ENCODE measurements at places on chromosomes 5 and 9.

GRCh38 chr9:89941875-89942274 lies 337.1 kb downstream of the GADD45G start:
- no peak for DNase-seq

- no peak for DNase-seq
Observed at GRCh38 chr5:67331296-67331925, 134.8 kb upstream of the CD180 start.

- DNase-seq = no peak
Observed at GRCh38 chr5:122311961-122312590, at the start of gene SNCAIP. Gene SNCAIP (plus strand): TSS chr5:122312237. CDS start chr5:122391135, 78,898 bp downstream.

GRCh38 chr5:93303291-93303691 lies 277.7 kb downstream of the NR2F1-AS1 start:
- DNase-seq = no peak

DNA sequence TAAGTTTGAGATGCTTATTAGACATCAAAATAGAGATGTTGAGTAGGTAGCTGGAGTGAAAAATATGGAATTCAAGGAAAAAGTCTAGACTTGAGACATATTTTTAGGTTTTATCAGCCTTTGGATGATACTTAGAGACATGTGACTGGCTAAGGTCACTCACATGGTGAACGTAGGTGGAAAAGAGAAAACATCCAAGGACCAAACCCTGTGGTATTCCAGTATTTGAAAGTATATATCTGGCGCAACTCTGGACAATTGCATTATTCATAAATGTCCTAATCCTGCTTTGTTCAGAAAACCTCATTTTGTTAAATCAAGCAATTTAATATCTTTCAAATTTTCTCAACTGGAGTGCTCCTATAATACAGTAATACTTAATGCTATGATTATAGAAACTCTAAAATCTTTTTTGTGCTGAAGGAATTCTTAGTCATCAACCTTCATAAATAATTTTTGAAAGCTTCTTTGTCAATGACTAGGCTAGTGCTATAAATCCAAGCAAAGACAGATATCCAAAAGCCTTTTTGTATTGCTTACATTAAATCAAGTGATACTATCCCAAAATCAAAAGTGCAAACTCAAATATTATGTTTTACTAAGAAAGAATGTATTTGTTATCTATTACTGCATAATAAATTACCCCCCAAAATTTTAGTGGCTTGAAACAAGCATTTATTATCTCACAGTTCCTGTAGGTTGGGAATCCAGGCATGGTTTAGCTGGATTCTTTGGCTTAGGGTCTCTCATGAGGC lies 452.0 kb downstream of the ENC1 start:
- DNase-seq = no peak

GRCh38 chr5:57041570-57041969 lies 89.6 kb upstream of the MIER3 start:
- no peak for DNase-seq

DNA sequence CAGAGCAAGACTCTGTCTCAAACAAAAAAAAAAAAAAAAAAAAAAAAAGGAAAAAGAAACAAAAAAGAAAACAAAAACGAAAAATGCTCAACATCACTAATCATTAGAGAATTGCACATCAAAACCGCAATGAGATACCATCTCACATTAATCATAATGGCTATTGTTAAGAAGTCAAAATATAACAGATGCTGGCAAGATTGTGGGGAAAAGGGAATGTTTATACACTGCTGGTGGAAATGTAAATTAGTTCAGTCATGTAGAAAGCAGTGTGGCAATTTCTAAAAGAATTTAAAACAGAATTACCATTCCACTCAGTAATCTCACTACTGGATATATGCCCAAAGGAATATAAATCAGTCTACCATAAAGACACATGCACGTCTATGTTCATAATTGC lies 50.4 kb upstream of the PRR16 start:
- no peak for DNase-seq

DNA sequence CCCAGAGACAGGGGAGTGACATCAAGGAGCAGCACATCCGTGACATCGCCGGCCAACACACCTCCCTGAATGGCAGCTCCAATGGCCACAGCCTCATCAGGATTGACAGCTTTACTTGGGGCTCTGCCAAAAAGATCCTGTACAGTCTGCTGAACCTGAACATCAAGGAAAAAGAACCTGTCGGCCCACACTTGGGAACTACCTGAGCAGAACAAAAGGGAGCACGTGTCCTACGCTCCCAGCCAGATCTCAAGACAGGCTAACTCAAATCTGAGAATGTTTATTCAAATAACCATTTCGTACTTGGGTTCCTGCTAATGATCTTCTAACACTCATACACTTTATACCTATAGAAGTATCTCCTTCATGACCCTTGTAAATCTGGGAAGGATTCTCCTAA lies 15.3 kb downstream of the HSPA9 start:
- no peak for DNase-seq

- no peak for DNase-seq
Observed at GRCh38 chr5:167639766-167640165, 651.7 kb upstream of the WWC1 start.

- no peak for DNase-seq
Observed at GRCh38 chr9:73916016-73916673, 581.0 kb upstream of the RORB start.

DNA sequence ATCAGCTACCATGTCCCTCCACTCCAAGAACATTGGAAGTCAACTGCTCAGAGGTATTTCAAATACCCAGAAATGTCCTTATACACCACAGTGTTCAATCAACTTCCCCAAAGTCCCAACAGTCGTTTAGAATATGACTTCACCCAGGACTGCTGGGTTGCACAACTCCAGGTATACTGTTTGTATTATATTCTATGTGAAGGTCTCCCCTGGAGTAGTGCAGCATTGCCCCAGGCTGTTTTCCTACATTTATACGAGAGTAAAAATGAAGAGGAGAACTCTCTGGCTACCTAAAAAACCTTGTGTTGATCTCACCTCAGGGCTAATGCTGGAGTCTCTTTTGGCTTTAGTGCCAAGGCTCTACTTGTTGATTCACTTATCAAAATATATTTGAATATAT lies 183.6 kb upstream of the MAP3K1 start:
- no peak for DNase-seq

GRCh38 chr5:117748336-117748735 lies 1173.7 kb upstream of the SEMA6A start:
- no peak for DNase-seq

- no peak for DNase-seq
Observed at GRCh38 chr5:31579558-31579957, 47.5 kb downstream of the C5orf22 start.

DNA sequence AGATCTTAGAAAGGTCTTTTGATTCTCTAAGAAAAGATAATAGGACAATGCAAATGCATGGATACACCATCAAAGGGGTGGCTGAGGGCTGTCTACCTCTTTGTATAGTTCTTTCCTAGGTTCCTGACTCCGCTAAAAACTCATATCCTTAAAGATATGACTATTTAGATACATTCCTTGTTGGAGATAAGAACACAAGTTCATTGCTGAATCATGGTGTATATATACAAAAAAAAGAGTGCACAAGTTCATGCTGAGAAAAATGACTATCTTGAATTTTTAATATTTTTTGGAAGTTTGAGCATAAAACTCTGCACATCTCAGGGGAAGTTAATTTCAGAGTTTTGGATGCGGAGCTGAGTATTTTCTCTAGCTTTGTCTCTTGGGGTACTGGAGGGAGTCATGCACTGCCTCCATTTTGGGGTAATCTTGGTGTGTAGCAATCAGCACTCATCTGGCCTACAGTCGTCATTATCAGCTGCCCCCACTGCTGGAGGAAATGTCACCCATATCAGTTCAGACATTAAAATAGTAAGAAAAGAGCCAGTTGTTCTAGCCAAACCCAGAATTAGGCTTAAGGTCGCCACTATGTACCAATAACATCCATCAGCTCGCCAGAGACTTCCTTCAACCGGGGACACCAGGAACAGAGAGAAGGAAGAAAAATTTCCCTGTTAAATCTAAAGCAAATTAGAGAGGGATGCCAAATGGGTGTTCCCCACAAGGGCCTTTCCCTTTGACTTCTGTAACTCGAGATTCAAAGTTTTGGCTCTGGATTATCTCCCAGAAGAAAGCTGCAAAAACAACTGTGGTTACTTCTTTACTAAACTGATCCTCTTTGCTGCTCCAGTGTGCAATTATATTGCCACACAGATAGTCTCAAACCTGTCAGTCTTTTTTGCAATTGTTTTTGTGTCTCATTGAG lies 49.0 kb downstream of the PTTG1 start:
- no peak for DNase-seq

All from stimulated activated CD4-positive, alpha-beta T cell treated with anti-CD3 and anti-CD28 coated beads, Interleukin-2, amount 100 ng/mL, for 4 hours (primary cell).